ENCODE measurements at places on chromosomes 2 and 18.
A peak's percentile ranks its signal among the peaks of the same experiment; 100 is the strongest.

DNA sequence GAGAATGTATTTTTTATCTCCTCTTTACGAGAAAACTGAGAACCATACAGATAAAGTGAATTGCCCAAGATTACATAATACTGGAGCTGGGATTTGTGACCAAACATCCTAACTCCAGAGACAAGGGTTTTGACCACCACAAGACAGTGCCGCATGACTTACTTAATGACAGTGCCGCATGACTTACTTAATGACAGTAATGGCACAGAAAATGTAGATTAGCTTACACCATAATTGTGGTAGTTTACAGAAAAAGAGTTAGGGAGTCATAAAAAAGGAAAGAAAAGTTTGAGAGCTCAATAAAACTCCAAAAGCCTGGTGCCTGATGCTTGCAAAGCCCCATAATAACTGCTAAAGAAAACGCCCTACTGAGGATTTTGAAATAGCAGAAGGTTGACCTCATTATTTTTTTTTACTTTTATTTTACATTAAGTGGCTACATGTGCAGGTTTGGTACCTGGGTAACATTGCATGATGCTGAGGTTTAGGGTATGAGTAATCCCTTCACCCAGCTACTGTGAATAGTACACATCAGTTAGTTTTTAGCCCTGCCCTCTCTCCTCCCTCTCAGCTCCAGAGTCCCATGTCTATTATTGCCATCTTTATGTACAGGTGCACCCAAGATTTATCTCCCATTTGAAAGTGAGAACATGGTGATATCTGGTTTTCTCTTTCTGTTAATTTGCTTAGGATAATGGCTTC lies 310.0 kb upstream of the UBE2E3 start:
- DNase-seq: no peak

DNA sequence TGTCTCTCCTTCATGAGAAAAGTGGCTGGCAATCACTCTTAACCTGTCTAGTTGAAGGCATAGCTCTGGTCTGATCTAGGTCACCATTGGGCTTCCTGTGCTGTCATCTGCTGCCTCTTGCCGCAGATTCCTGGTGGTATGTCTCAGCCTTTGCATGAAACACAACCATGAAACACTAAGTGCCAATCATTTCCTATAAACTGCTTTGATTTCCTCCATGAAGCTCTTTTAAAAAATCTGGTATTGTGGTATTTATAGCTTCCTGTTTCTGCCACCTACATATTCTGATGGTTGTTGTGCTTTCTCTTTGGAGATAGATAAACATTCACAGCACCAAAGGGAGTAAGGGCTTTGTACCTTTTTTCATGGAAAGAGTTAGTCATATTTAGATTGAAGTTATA lies 120.0 kb upstream of the EPC2 start:
- DNase-seq: no peak

- DNase-seq: no peak
Measured at GRCh38 chr2:196123679-196124373, 47.6 kb downstream of the STK17B start.

- DNase-seq: no peak
Measured at GRCh38 chr2:238081561-238081960, 18.6 kb upstream of the ESPNL start.

DNA sequence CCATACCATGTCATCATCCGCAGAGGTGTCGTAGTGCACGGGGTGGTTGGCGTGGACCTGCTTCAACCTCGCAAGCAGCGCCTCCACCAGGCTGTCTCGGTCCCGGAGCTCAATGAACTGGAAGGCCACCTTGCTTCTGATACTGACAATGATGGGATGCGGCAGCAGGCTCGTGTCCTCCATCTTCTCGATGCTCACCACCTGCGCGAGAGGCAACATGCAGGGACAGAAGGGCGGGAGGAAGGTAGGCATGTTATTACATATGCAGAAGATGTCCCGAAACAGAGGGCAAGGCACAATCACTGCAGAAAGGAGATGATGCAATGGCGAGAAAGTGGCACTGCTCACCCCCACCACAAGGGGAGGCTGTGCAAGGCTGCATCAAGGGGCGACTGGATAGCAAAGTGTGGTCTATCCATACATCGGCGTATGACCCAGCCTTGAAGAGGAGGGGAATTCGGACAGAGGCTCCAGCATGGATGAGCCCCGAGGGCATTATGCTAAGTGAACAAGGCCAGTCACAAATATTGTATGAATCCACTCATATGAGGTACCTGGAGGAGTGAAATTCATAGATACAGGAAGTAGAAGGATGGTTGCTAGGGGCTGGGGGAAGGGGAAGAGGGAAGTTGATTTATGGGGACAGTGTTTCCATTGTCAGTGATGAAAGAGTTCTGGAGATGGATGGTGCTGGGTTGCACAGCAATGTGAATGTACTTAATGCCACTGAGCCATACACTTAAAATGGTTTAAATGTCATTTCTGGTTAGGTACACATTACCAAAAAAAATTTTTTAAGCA lies 36.6 kb downstream of the RPL31 start:
- no peak for DNase-seq

GRCh38 chr2:112627060-112628040 lies 18.4 kb upstream of the SLC20A1 start:
- DNase-seq: peak; percentile 78

DNA sequence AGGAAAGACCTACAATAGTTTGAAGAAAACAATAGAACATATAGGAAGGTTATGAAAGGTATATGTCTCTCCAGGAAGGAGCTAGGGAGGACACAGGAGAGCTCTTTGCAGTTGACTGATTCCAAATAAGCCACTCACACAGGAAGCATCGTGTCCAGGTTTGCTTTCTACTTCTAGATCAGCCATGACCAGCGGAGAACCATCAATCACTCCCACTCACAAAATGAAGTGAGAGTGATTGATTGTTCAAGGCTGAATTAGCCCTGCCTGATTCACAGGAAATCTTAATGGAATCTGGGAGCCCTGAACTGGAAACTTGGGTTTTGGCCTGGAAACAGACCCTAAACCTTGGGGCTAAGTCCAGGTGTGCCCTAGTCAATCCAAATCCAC lies 1292.2 kb upstream of the ZEB2 start:
- no peak for DNase-seq

- DNase-seq: no peak
Measured at GRCh38 chr18:73638709-73639108, 508.9 kb downstream of the FBXO15 start.

- no peak for DNase-seq
Measured at GRCh38 chr2:237431837-237432236, 17.9 kb upstream of the COL6A3 start.

Measured in suprapubic skin (tissue), 4 donors.